ENCODE measurements at places on chromosomes 3 and 15.

GRCh38 chr15:52424856-52425431 is 103.7 kb downstream of the MYO5A start:
- DNase-seq: no peak

GRCh38 chr3:151265866-151266265 is 12.5 kb downstream of the P2RY14 start:
- DNase-seq: no peak

GRCh38 chr3:105842449-105842848 is 26.4 kb downstream of the CBLB start:
- no peak for DNase-seq

GRCh38 chr3:71214016-71214415 is 369.5 kb downstream of the FOXP1 start:
- no peak for DNase-seq

GRCh38 chr15:27353856-27354255 is 382.9 kb downstream of the GABRG3 start:
- no peak for DNase-seq

- DNase-seq: no peak
Measured at GRCh38 chr3:52028572-52028971, 27.8 kb downstream of the DUSP7 start.

DNA sequence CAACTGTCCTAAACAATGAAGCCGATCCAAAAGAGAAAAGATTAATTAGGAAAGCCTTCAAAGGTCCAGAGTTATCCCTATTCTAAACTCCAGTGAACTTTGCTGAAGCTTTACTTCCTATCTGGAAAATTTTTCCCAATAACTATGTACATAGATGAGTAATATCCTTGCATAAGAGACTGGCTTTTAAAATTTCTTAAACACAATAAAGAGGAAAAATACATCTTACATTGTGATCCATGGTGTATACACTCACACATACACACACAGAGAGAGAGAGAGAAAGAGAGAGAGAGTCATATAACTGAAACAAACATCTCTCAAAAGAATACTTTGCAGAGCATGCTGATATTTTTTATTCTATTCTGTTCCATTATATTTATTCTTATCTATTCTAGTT is 20.0 kb downstream of the SPTSSB start:
- DNase-seq: no peak

GRCh38 chr3:142447852-142448823 is at the start of gene XRN1:
Gene XRN1 (minus strand): TSS chr3:142448037. CDS start chr3:142447944, 93 bp downstream.
- DNase-seq: peak; percentile 89

DNA sequence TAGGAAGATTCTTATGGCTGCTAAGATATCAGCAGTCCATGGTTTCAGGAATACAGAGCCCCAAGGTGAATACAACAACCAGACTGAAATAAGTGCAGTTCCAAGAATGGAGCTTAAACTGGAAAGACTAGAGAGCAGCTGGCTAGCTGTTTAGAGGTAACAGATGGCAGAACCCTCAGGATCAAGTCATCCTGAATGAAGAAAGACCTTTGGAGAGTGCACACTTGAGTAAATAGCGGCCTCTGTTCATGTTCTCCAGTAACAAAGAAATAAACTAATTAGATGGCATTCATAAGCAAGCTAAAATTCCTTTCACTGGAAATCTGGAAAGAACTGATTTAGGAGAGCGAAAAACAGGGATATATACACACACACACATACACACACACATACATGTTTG is 968.4 kb downstream of the FHIT start:
- DNase-seq: no peak

DNA sequence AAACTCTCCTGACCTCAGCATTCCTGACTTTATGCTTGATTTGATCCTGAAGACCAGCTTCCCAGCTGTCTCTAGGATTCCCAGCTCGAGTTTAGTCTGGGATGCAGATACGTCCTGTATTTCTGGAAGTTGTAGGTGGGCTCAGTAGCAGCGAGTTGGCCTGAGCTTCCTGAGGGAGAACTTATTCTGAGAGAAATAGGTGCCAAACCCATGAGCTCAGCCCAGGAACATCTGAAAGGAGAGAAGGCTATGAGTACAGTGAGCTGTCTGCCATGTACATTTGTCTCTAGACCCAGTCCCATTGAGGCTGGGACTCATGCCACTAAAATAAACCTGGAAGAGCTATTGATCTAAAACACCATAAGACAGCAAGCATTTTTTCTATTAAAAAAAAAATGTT is 36.6 kb upstream of the SLC9A9 start:
- no peak for DNase-seq

GRCh38 chr15:50028326-50028725 is 90.7 kb downstream of the ATP8B4 start:
- no peak for DNase-seq

- peak; percentile 60 for DNase-seq
Measured at GRCh38 chr3:149969110-149969939, 1.4 kb downstream of the PFN2 start.

DNA sequence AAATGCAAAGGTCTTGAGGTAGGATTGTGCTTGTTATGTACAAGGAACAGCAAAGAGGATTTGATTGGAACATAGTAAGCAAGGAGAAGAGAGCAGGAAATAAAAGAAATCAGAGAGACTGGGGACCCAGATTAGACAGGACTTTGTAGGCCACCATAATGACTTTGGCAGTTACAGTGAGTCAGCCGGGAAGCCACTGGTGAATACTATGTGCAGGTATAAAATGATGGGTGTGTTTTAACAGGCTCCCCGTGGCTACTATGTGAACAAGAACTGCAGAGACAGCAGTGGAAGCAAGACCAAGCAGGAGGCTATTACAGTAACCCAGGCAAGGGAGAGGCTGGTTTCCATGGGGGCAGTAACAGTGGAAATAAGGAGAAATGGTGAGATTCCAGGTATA is 55.2 kb downstream of the NPTN start:
- no peak for DNase-seq

DNA sequence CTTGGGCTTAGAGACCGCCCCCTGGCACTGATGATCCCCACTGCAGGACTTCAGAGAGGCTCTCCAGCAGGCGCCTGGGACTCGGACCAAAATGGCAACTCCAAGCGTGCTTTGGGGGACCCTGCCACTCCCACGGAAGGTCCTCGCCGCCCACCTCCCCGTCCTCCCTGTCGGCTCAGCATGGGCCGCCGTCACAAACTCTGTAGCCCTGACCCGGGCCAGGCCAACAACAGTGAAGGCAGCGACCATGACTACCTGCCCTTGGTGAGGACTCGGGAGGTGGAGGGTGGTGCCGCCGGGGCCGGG is 7.7 kb downstream of the ALG3 start:
- DNase-seq: no peak

DNA sequence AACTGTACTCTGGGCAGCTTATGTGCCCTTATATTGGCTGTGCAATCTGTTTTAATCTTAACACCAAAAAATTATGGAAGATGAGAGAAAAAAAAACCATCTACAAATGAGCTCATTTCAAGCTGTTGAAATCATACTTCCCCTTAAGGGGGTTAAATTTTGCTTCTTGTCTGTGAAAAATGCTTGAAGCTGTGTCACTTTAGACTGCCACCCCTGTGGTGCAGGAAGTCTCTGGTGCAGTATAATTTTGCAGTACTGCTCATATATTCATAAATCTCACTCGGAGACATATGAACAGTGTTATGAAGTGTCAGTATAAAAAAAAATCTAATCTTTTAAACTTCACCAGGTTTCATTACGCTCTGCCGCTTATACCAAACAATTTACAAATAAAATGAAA is 30.4 kb upstream of the FEZF2 start:
- DNase-seq: no peak

- DNase-seq: peak; percentile 2
Measured at GRCh38 chr15:72011302-72011942, 106.5 kb downstream of the MYO9A start.

- no peak for DNase-seq
Measured at GRCh38 chr3:61008153-61008997, 242.9 kb downstream of the FHIT start.

DNA sequence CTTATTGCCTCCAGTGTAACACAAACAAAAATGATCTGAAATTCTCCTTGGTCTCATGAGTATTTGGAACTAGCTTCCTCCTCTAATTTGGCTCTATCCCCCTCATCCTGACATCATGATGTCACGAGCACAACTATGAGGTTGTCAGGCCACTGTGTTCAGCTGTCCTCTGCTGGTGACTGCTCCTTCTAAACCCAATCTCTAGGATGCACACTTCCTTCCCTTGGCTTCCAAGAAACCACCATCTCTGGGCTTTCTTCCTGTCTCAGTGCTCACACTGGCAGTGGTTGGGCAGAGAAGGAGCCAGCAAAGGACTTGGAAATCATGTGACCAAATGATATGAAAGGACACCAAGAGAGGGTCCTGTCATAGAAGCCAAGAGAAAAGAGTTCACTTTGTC is 30.7 kb upstream of the EIF1B start:
- no peak for DNase-seq

DNA sequence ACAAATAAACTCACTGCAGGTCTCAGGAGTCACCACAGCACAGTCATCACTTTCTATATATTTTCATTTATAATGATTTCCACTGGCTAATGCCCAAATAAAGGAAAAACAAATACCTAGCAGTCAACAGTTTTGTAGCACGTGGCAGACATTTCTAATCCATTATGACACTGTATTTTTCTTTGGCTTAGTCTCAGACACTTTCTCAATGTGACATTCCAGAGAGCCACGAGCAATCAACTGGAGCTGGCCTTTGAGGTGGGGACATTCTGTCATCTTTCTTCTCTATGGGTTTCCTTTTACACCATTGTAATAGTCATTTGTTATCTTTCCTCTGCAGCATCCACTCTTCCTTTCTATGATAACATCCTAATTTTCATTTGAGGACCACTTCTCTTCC is 119.7 kb downstream of the WNT5A start:
- DNase-seq: no peak

GRCh38 chr3:183308751-183309150 is 55.7 kb downstream of the B3GNT5 start:
- no peak for DNase-seq

GRCh38 chr3:34504366-34504765 is 705.9 kb downstream of the PDCD6IP start:
- DNase-seq: no peak

- DNase-seq: peak; percentile 62
Measured at GRCh38 chr3:82087958-82088357, 326.5 kb upstream of the GBE1 start.

- no peak for DNase-seq
Measured at GRCh38 chr15:47975427-47975826, 145.4 kb upstream of the SLC24A5 start.

- DNase-seq: no peak
Measured at GRCh38 chr3:194512895-194513601, 26.2 kb upstream of the ATP13A3 start.

DNA sequence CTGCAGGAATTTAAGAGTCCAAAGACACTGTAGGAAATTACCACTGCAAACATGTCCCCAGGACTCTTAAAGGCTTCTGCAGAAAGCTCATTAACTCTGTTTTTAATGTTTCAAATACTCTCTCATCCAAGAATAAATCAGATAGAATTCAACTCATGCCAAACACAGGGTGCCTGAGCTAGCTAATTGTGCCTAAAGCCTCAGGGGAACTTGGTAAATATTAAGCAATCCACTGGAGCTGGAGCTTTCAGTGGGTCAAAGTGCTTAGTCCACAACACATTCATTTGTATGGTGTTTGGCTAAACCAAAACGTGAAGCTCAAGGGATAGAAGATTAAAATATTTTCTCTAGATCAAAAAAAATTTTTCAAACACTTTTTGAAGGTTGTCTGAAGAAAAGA is 131.4 kb downstream of the THRB start:
- DNase-seq: no peak

DNA sequence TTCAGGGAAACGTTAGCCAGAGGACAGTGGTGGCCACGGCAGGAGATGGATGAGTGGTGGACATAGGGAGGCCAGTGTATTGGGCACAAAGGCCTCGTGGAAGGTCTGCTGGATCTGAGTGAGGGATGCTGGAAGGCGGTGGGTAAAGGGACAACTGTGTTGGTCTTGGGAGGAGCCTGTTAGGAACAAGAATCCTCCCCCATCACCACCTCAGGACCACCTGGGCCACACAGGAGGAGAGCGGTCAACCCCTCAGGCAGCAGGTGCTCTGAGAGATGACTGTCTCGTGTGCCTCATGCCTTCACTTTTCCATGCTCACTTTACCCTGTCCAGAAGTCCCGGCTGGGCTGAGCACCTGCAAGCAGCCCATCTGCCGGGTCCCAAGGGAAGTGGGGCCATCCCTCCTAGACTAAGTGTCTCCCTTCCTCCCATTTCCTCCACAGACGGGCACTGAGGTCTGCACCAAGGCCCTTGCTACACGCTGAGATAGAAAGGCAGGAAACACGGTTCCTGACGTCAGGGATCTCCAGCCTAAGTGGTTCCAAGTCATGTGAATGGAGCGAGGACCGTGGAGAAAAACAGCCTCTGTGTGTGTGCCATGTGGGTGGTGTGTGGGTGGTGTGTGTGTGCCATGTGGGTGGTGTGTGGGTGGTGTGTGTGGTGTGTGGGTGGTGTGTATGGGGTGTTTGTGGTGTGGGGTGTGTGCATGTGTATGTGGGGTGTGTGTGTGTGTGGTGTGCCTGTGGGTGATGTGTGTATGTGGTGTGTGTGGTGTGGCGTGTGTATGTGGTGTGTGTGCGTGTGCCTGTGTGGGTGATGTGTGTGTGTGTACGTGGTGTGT is 47.8 kb upstream of the CTSH start:
- peak; percentile 73 for DNase-seq

- no peak for DNase-seq
Measured at GRCh38 chr3:186825872-186826409, 16.6 kb upstream of the ADIPOQ start.

GRCh38 chr15:90489944-90490343 is 39.8 kb upstream of the CRTC3 start:
- DNase-seq: no peak

DNA sequence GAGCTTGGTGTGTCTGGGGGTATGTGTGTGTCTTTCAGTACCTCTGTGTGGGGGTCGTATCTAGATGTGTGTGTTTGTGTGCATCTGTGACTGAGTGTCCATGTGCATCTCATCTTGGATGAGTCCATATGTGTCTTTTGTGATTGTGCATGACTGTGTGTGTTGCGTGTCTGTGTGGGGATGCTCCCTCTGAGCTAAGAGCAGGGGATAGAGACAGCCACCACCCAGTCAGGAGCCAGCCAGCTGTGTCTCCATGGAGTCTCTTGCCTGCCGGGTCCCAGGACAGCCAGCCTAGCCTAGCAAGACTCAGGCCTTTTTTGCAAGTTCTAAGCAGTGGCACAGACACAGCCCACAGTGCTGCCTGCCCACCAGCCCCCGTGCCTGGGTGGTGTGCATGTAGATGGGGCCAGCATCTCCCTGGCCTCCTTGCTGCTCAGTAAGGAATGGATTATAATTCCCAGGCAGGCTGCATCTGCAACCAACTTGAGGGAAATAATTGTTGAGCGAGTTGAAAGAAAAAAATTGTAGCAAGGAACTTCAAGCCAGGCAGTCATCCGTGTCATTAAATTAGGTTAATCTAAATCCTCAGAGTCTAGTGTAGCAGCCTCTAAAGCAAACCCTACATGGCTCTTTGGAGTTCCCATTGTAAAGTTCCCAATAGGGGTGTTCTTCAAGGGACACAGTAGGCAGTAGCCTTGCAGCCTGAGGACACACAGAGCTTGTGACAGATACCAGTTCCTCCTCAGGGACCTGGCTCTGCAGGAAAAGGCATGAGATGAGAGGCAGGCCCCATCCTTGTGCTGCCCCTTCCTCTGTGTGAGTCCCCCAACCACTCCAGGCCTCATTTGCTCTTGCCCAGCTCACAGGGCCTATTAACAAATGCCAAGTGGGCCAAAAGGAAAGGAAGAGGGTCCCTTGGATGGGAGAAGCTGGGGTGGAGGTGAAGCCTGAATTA is 35.9 kb upstream of the MRPS22 start:
- DNase-seq: no peak

All from kidney capillary endothelial cell (primary cell).